ENCODE measurements at places on chromosomes 12 and 14.
A peak's percentile ranks its signal among the peaks of the same experiment; 100 is the strongest.

DNA sequence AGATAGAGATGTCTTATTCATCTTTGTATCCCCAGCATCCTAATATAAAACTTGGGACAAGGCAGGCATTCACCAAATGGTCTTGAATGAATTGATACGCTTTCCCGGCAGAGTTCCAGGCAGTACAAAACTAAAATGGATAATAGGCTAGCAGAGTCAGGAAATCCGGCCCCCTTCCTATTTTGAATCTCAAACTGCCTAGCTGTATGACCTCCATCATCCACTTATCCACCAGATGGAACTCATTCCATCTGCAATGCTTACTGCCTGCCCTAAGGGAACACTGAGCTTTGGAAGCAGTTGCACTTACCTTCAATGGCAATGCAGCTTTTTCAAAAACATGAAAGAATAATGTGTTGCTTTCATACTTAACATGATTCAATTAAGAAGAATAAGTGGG, 43.4 kb downstream of the BDKRB1 start:
- DNase-seq, result no peak

DNA sequence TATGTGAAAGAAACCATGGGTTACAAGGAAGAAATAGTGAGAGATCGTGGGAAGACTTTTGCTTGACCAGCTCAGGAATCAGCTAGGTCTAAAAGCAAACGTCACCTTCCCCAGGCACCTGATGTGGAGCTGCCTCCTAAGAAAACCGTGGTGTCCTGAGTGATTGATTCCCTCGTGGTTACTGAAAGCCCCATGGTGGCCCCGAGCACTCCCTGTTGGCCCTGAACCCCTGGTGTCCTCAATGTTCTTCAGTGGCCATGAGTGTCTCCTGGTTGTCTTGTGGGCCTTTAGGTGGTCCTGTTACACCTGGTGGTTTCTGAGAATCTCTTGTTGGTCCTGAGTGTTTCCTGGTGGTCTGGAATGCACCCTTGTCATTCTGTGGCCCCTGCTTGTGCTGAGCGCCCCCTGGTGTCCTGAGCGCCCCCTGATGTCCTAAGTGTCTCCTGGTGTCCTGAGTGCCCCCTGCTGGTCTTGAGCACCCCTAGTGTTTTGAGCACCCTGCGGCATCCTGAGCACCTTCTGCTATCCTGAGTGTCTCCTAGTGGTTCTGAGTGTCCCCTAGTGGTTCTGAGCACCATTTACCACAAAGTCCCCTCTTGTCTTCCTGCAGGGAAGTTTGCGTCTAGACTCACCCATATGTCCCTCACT, 518.7 kb downstream of the TMEM121 start:
- peak; percentile 14 for DNase-seq

- DNase-seq, result no peak
These were observed 231.1 kb downstream of the CACNA1C start for GRCh38 chr12:2283916-2284315.

DNA sequence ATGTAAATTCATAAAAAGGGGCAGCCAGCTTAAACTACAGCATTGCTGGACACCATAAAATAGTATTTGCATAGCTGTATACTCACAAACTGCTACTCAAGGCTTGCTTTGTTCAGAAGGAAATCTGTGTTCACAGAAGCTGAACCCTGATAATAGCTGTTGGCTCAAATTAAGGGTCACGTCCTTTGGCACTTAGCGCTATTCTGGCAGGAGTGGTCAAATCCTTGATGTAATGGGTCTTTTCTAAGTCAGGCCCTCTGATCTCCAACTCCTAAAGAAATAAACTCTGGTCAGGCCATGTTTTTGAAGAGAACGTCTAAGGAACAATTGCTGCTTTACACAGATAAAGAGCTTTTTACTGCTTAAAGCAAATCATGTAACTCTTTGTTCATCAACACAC, 12.8 kb upstream of the PSMA6 start:
- no peak for DNase-seq

DNA sequence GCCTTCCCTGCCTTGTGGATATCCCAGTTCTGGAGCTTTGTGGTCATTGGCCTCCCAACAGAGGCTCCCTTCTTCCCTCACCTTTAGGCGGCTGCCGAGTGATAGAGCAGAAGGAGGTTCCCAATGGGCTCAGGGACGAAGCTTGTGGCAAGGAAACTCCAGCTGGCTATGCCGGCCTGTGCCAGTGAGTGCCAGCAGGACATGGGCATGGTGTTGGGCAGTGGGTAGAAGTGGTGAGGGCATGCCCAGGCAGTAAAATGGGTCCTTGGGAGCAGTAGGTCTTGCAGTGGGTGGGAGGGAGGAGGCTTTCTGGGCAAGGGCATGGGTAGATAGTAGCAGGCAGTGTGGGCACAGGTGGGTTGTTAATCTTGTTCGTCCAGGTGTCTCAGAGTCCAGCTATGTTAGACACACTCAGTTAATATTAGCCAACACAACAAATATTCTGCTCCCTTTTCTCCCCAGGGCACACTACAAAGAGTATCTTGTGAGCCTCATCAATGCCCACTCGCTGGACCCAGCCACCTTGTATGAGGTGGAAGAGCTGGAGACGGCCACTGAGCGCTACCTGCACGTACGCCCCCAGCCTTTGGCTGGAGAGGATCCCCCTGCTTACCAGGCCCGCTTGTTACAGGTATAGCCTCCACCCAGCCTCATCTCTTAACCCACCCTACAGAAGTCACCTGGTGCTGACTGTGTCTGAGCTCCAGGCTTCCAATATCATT, 1.1 kb upstream of the IRF9 start:
- DNase-seq, result no peak

Data from myocyte (in vitro differentiated cells).